ENCODE measurements at places on chromosomes 12 and 14.

- DNase-seq: no peak
These were observed 331.9 kb upstream of the FLRT2 start for GRCh38 chr14:85198001-85198400.

DNA sequence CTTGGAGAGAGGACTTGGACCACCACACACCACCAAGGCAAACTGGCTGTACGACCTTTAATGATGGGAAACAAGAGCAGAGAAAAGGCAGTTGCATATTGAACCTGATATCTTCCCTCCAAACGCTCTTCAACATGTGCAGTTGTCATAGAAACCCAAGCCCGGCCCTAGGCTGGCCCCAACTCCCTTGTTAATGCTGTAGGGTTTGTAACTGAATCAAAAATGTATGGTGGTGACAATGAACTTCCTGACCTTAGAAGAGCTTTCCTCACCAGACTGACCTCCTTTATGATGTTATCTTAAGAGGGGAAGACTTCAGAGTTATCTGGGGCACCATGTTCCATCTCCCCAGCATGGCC, 12.3 kb downstream of the APOLD1 start:
- DNase-seq: no peak

- no peak for DNase-seq
These were observed 13.3 kb downstream of the AKT1 start for GRCh38 chr14:104782086-104782807.

DNA sequence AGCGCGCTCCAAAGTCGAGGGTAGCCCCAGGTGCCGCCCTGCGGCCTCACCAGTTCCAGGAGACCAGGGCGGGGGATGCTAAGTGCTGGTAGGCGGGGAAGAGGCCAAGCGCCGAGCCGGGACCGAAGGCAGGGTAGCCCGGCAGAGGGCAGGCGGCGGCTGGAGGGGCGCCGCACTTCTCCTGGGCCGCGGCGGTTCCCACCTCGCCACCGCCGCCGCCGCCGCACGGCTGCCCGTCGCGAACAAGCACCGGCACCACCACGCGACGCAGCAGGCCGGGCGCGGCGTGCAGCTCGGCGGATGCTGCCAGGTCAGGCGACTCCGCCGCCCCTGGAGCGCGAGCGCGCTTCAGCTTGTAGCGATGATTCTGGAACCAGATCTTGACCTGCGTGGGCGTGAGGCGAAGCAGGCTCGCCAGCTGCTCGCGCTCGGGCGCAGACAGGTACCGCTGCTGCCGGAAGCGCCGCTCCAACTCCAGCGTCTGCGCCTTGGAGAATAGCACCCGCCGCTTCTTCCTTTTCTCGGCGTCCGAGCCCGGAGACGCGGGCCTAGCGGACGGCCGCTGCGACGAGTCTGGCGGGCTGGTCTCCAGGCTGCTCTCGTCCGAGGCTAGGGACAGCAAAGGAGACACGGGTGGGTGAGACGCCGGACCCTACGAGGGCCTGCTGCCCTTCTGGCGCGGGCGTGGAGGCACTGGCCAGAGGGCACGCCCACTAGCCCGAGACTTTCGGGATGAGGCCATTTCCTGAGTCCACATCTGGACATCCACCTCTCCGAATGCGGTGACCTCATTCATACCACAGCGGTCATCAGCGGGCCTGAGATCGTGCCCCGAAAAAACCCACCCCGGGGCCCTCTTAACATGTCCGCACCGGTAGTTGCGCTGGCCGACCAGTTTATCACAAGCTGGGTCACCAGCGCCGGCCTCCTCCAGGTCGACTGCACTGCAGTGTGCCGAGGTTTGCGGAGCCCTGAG, 1.3 kb downstream of the NKX2-8 start:
- DNase-seq: no peak

GRCh38 chr14:24074625-24075484, 3.5 kb downstream of the CPNE6 start:
- DNase-seq: no peak

- no peak for DNase-seq
These were observed 54.5 kb downstream of the PDZRN4 start for GRCh38 chr12:41242603-41243002.

- no peak for DNase-seq
These were observed 483 bp downstream of the POC1B start for GRCh38 chr12:89525305-89525823.

DNA sequence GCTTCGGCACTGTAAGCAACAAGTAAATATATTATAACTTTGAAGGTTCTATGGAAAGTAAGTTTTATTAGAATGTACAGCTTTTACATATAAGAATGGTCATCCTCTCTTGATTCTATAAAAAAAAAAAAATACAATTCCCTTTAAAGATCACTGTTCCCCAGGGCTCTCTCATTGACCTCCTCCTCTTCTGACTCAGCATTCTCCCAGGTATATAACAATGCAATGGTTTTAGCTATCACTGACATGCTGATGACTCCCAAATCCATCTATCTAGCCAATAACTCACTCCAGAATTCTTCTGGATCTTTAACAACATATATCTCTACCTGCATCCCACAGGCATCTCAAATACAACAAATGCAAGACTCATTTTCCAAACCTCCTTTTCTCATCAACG, 62.7 kb downstream of the EEA1 start:
- no peak for DNase-seq

DNA sequence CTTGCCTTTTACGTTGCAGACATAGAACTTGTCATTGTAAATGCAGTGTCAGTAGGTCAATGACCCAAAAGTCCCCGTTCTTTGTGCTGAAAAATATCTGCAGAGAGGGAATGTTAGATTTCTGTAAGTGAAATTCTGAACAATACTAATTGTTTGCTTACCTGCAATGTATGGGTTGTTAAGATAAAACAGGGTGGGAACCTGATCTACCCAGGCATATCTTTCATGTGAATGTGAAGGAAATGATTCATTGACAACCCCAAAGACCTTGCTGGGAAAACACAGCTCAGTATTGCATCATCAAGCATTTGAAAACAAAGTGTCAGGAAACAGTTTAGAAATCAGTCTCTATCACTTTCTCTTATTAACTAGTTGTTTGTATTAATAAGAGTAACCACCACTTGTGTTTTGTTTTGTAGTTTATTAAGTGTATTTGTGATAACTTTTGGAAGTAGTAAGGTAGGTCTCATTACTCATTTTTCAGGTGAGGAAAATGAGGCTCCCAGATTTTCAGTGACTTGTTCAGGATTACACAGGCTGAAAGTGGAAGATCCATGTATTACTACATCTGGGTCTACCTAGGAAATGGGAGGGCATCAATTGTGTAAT, 57.9 kb upstream of the SLC38A2 start:
- DNase-seq: no peak

GRCh38 chr12:75979181-75979580, 52.4 kb downstream of the PHLDA1 start:
- DNase-seq: no peak

Measured in activated naive CD4-positive, alpha-beta T cell (primary cell).